Activated naive CD8-positive, alpha-beta T cell treated with anti-CD3 and anti-CD28 coated beads for 36 hours (primary cell): ENCODE measurements at places on chromosomes 1 and 21. TPM values are rescaled to one million over a fixed set of nuclear protein-coding genes. Genes with fewer than 3 reads are reported as not detected.

DNA sequence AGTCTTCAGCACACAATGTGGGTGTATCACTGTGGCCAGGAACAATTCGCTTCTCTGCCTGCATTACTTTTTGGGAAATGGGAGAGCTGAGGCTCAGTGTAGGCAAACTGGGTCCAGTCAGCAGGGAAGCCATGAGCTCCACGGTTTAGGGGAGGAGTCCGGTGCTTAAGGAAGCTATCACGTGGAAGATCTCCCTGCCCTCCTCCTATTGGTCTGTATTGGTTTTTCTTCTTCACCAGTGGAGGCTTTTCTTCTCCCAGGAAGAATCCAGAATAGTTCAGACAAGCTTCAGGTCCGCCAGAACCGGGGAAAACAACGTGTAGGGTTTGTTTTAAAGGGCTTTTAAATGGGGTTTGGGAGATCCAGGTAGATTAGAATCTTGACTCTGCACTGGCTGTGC, 156.2 kb upstream of the CAMK1G start:
- H3K27me3 ChIP-seq, result peaks cover 17% of the 10 kb centered on the region
- no peak overlapping the region for H3K27ac ChIP-seq
- H3K4me3 ChIP-seq, result no peak overlapping the region
- no peaks in the 10 kb centered on the region for H3K36me3 ChIP-seq
- peaks cover 4% of the 10 kb centered on the region for H3K4me1 ChIP-seq

The MTARC2 gene
- total RNA-seq, result not detected

- no peaks in the 10 kb centered on the region for H3K36me3 ChIP-seq
- H3K4me1 ChIP-seq, result no peaks in the 10 kb centered on the region
- H3K4me3 ChIP-seq, result no peak overlapping the region
- peaks cover 12% of the 10 kb centered on the region for H3K27me3 ChIP-seq
- no peak overlapping the region for H3K27ac ChIP-seq
These were observed 147.9 kb downstream of the KAZN start for GRCh38 chr1:14746393-14746792.

- no peak for DNase-seq
- peaks cover 3% of the 10 kb centered on the region for H3K27me3 ChIP-seq
- peak overlapping the region; percentile 97 for H3K4me3 ChIP-seq
- H3K4me1 ChIP-seq, result peaks cover 40% of the 10 kb centered on the region
- peaks cover 35% of the 10 kb centered on the region for H3K36me3 ChIP-seq
These were observed 47.9 kb upstream of the NBL1 start for GRCh38 chr1:19596065-19596713.

The TEX38 gene
- not detected for total RNA-seq

The IQCC gene
- total RNA-seq, result 5.0 TPM

The ACADM gene
- 57.4 TPM for total RNA-seq

GRCh38 chr1:230822092-230822581, 46.2 kb downstream of the C1orf198 start:
- DNase-seq, result no peak
- H3K36me3 ChIP-seq, result no peaks in the 10 kb centered on the region
- H3K27ac ChIP-seq, result no peak overlapping the region
- peaks cover 4% of the 10 kb centered on the region for H3K27me3 ChIP-seq
- no peaks in the 10 kb centered on the region for H3K4me1 ChIP-seq

The LEFTY1 gene
- 0.39 TPM for total RNA-seq
